ENCODE measurements at places on chromosomes 2 and 18.
A peak's percentile ranks its signal among the peaks of the same experiment; 100 is the strongest.

DNA sequence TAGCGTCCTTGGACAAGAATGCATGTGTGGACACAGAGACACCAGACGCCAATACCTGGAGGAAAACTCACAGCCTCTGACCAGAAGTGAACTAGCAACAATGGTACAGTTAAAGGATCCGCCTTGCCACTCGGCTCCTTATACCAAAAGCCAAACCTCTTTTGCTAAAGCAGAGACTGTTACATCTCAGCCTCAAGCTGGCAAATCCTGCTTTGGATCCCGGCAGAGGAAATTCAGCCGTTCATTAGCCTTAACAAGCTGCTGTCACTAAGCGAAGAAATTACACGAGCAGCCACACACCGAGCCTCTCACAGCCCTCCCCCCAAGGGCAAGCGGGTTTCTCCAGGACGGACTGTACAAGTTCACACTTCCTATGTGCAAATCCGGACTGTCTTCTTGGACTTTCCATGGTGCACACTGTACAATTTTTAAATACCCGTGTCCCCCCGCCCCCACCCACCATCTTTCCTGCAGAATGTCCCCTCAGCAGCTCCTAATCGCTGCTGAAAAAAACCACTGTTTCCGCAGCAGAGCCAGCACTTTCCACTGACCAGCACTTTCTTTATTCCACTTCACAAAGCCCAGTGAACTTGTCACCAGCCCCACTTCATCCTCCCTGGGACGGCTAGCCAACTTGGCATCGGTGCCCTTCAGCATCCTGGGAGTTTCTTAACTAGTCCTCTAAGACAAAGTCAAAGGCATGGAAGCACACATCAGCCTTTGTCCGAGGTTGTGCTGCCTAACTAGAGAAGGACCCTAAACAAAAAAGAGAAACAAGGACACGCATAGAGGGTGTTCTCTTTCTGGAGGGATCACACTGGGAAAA, 1.5 kb downstream of the KLF7 start:
- peak; percentile 20 for DNase-seq

GRCh38 chr2:181289698-181290097, 167.5 kb upstream of the ITGA4 start:
- DNase-seq, result no peak

DNA sequence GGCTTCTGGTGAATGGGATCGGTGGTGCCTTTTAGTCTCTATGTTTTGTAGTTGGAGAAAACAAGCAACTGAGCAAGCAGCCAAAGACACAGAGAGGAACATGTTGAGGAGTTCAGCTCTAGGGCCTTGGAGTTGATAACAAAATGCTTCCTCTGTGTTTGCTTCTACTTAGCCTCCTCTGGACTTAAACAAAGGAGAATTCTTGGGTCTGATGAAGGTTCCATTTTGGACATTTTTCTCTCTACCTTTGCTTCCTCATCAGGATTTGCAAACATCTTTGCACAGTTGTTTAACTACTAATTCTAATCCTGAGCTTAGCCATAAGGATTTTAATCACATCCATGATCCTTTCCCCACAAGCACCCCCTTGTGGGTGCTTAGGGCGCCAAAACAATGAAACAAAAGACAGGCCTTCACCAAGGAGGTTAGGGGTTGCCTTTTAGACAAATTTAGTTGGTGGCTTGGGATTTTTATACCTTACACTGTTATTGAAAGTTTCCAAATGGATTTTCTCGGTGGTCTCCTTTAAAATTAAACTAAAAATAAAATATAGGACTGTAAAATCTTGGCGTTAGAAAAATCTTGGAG, 148.5 kb upstream of the SATB2 start:
- DNase-seq, result no peak

DNA sequence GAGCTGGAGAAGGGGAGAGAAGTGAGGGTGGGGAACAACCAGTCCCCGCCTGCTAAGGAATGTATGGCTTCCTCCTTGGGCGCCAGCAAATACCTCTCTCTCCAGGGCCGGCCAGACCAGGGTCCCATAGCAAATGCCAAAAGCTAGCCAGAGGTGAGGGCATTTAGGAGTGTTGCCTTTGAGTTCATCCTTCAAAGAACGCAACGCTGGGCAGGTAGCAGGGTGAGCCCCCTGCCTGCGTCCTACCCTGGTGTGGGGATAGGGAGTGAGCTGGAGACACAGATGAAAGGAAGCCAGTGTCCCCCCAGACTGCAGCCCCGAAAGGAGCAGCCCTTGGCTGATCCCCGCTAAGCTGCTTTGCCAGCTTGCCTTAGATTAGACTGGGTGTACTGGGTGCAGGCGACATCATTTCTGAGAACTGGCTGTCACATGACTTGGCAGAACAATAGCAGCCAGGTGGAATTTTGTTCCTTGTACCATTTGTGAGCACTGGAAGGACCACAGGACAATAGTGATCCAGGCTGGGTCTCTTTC, 40.4 kb downstream of the KLHL29 start:
- no peak for DNase-seq

DNA sequence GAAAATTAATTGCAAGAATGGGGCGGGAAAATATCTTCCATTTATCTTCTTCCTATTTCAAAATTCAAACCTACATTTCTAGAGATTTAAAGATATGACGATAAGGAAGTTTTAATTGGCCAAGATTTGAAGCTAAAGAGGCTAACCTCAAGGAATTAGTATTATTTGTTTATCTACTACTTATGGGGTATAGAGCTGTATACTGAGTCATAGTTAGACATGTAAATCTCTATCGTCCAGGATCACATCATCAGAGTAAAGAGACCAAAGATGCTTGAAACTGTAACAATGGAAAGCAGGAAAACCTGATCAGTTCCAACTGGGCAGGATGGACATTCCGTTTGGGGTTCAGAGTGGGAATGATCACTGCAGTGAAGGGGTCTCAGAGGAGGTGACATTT, 95.2 kb upstream of the KLF7 start:
- DNase-seq, result no peak

DNA sequence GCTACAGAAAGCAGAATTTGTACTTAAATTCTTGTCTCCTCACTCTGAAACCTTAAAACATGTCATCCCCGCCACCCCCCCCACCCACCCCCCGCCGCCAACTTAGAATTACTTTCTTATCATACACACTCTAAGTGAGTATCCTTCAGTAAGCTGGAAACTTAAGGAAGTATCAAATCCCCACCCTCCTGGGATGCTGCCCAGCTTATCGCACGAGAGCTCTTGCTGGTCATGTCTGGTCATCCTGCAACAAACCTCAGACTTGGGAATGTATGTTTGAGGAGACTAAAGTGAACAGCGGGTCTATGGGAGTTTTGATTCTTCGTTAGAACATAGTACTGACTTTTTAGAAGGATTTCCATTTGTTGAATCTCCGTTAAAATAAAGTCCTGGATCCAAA, 203.3 kb downstream of the PTGR3 start:
- peak; percentile 28 for DNase-seq

DNA sequence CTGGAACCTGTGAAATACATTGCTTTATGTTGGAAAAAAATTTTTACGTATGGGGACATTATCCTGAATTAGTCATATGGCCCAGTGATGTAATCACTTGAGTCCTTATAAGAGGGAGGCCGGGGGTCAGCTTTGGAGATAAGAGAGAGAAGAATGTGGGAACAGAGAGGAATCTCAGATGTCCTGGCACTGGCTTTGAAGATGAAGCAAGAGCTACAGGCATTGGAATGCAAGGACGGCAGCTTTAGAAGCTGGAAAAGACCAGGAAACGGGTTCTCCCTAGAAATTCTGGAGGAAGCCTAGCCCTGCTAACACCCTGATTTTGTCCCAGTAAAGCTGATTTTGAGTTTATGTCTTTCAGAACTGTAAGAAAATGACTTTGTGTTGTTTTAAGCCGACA, 1129.9 kb upstream of the GYPC start:
- no peak for DNase-seq

DNA sequence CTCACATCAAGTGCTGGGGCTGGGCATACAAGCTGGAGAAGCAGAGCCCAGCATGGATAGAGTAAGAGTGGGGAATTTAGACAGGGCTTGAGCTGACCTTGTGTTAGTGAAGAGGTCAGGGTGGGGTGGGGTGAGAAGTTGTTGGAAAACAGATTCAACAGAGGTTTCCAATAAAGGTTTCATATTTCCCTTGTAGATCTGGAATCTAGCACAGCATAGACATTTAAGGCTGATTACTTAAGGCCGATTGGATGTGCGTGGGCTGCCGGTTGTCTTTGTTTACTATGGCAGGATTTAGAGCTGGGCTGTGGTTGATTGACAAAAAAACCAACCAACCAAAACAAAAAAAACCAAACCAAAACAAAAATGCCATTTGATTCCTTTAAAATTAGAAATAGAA, 114.9 kb upstream of the SEC11C start:
- DNase-seq, result peak; percentile 45

- DNase-seq, result no peak
Observed at GRCh38 chr18:67608191-67608590, 91.7 kb upstream of the DSEL start.

- DNase-seq, result no peak
Observed at GRCh38 chr2:108244667-108245414, 5.1 kb downstream of the SULT1C3 start.

DNA sequence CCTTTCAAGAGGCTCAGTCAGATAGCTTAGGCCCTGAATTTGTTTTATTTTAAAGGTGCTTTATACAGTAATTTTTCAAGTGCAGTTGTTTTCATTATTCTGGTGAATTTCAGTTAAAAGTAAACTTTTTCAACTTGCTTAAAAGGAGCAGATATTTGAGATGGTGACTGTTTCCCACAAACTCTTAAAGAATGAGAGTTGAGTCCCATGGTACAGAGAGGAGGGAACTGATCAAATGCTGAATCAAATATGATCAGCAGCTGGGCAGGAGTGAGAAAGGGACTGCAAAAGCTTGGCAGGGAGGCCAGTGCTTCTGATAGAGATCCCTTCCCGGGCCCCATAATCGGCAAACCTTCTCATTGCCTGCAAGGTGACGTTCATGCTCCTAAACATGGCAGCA, 91.2 kb downstream of the KCNS3 start:
- DNase-seq, result peak; percentile 9

DNA sequence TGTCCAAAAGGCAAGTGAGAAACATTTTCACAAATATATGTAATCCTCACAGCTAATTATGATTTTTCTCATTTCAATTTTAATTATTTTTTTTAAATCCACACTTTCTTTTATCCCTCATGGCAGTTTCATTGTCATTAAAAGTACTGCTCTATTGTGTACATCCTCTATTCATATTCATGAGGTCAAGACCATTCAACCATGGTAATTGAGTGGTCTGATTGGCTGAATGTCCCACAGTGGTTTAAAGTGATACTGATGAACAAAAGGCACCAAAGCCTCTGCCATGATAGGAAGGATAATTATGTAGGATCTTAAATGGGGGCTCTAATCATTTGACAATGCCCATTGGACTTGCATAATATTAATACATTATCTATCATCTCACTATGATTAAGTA, 108.4 kb upstream of the EPHA4 start:
- DNase-seq, result no peak

DNA sequence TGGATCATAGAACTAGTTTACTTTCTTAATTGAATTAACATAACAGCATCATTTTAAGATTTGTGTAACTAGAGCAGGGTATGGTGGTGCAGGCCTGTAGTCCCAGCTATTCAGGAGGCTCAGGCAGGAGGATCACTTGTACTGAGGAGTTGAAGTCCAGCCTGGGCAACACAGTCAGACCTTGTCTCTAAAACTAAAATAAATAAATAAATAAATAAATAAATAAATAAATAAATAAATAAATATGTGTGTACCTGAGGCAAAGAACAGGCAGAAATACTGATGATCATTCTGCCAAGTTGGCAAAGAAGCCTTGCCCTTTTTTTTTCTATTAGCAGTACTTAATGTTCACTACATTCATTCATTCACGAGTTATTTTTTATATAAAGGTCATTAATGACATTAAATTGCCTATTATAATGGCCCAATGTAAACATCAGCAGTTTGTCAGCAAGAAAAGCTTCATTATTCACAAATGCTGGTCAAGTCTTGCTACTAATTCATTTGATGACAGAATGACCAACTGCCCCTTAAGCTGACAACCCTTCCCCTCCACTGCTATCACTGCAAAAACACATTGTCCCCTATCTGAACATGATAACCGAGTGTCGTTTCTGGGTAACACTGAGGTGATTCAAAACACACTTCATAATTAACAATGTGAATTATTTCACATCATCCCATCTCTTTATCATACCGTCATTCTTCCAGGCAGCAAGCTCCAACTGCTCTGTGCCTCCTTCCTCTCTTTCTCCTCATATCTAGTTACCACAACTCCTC, 39.0 kb downstream of the ARL5A start:
- DNase-seq, result no peak

GRCh38 chr2:230874876-230875275, 10.1 kb downstream of the ITM2C start:
- DNase-seq, result no peak

DNA sequence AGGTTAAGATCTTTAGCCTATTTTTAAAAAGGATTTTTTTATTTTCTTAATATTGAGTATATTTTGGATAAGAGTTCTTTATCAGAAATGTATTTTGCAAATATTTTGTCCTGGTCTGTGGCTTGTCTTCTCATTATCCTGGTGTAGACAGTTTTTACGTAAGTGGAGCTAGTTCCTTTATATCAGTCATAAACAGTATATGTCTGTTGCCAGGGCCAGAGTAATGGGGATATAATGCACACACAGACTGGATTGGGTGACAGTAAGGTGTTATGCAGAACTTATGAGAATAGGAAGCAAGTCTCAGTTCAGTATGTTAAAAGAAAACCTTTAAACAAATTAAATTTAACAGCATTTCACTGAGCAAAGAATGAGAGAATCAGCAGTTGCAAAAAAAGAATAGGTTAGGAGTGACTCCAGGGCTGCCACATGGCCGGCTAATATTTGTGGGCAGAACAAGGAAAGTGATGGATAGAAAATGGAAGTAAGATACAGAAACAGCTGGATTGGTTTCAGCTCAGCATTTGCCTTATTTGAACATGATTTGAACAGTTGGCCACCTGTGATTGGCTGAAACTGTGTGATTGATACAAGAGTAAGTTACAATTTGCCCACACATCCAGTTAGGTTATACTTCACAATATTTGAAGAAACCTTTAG, 61.1 kb upstream of the ZNG1B start:
- DNase-seq, result no peak

DNA sequence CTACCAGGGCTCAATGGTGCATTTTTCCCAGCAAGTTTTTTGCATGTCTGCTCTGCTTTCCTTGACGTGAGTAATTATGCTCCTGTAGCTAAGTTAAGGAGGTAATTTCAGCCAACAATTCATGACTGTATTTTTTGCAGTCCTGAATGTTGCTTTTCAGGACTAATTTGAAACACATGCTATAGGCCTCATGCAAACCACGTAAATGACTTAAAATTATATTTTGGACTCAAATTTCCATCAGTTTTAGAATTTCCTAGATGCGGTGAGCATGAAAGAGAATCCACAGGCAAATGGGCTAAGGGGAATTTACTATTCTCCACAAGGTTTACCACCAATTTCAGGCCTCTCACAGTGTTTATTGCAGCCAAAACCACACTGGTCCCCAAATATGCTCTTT, 589.9 kb upstream of the LRRTM1 start:
- no peak for DNase-seq
